ENCODE measurements at places on chromosomes 3 and 15. TPM values are rescaled to one million over a fixed set of nuclear protein-coding genes. Genes with fewer than 3 reads are reported as not detected.

GRCh38 chr15:91298101-91298500, 198.0 kb downstream of the SV2B start:
- no peak for DNase-seq

- DNase-seq, result no peak
Observed at GRCh38 chr3:188090620-188091309, 63.2 kb upstream of the LPP start.

DNA sequence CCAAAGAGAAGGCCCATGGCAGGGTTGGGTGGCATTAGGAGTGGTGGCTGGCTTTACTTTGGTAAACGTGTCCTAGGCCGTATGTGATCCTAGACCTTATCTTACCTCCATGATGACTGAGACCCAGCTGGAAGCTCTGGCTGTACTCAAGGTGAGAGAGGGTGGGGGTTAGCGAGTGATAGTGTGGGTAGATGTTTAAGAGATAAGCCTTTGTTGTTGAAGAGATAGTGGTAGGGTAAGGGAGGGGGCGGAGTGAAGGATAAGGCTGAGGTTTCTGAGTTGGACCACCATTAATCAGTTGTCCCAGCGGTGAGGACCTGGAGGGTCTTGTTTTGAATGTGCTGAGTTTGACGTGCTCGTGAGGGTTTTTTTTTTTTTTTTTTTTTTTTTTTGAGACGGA, 61.5 kb upstream of the ULK4 start:
- peak; percentile 41 for DNase-seq

DNA sequence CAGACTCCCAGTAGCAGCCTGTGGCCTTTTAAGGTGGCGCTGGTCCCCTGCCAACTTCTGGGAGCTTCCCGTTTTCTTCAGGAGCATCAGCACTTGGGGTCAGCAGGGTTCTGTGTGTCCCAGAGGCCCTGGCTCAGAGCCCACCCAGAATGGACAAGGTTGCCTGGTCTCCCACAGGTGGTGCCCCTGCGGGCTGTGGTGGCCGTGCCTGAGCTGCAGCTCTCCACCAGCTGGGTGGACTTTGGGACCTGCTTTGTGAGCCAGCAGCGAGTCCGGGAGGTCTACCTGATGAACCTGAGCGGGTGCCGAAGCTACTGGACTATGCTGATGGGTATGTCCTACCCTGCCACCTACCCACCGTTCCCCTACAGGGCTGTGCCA, 15.5 kb downstream of the ACAA1 start:
- no peak for DNase-seq

Gene ZNF385D
- total RNA-seq, result not detected

DNA sequence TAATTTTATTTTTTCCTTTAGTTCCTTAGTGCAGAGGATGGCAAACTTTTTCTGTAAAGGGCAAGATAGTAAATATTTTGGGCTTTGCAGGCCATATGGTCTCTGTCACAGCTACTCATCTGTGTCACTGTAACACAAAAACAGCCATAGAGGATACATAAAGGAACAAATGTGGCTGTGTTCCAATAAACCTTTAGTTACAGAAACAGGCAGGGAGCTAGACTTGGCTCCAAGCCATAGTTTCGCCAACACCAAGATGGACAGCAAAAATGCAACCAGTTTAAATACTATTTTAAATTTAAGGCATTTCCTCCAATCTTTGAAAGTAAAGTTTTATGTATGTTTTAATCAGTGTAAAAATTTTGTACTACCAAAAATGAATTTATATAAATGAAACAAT, 753.4 kb downstream of the FHIT start:
- DNase-seq, result no peak

- no peak for DNase-seq
Observed at GRCh38 chr3:19888428-19889152, 45.4 kb downstream of the EFHB start.

Data from CD4-positive, alpha-beta memory T cell (primary cell).